ENCODE measurements at places on chromosomes 2 and 18. TPM values are rescaled to one million over a fixed set of nuclear protein-coding genes. Genes with fewer than 3 reads are reported as not detected.

HS6ST1 gene
- 13.3 TPM for total RNA-seq

SOCS6 gene
- total RNA-seq = 2.6 TPM

TUBB8B gene
- total RNA-seq = not detected

CFC1 gene
- not detected for total RNA-seq

SRD5A2 gene
- total RNA-seq = not detected

GRCh38 chr2:120561379-120562035 lies 174.2 kb upstream of the GLI2 start:
- H3K27ac ChIP-seq = no peak overlapping the region
- H3K27me3 ChIP-seq = no peaks in the 10 kb centered on the region
- no peak overlapping the region for H3K4me3 ChIP-seq
- no peaks in the 10 kb centered on the region for H3K36me3 ChIP-seq
- H3K4me1 ChIP-seq = no peaks in the 10 kb centered on the region
- DNase-seq = no peak

DNA sequence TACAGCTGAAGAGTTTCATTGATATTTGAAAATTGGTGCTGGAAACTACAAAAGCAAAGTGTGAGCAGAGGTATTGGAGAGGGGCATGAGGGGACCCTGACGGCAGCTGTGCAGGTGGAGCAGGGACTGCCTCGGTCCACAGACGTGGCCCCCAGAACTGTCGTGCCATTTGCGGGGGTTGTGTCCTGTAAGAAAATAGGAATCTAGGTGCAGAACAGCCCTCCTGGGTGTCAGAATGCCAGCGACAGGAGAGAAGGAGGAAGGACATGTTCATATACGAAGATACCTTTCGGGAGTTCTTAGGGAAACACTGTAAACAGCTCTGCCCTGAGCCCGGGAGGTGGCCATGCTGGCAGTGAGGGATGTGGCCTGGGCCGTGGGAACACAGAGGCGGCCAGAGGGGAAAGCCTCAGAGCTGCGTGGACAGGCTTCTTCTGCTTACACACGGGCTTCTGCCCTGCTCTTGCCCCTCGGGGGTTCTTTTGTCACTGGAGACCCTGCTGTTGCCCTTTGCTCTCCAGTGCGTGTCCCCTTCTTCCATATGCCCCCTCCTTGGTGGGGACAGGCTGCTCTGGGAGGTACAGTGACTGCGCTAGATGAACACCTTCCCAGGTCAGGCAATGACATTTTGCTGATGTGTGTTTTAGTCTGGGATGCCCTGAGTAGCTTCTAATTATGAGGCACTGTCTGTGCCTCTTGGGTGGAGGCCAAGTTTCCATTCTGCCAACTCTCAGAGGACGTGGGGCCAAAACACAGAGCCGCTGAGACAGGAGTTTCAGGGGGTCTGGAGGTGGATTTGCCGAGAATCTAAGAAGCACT lies 81.9 kb upstream of the TXNDC2 start:
- no peaks in the 10 kb centered on the region for H3K4me1 ChIP-seq
- no peak for DNase-seq
- no peaks in the 10 kb centered on the region for H3K36me3 ChIP-seq
- no peak overlapping the region for H3K4me3 ChIP-seq

DNA sequence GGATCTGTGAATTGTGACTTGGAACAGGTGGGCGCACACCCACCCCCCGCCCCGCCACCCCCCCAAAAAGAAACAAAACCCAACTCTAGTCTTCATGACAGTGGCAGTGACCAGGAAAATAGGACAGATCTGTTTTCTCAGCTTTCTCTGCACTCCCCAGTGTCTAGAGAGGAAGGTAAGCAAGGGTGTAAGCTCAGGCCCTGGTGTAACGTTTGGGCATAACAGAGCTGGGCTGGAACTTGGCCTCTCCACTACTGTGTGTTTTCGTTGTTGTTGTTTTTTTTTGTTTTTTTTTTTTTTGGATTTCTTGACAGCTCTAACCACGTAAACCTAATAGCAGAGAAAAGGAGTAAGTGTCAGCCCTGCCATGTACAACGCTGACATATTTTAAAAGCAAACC lies 1160.8 kb downstream of the DPP10 start:
- H3K4me3 ChIP-seq = no peak overlapping the region
- DNase-seq = no peak
- no peaks in the 10 kb centered on the region for H3K4me1 ChIP-seq
- H3K36me3 ChIP-seq = no peaks in the 10 kb centered on the region

- DNase-seq = no peak
- no peak overlapping the region for H3K27ac ChIP-seq
- H3K4me3 ChIP-seq = no peak overlapping the region
Measured at GRCh38 chr2:227626580-227627151, 9.4 kb downstream of the SCYGR4 start.

DNA sequence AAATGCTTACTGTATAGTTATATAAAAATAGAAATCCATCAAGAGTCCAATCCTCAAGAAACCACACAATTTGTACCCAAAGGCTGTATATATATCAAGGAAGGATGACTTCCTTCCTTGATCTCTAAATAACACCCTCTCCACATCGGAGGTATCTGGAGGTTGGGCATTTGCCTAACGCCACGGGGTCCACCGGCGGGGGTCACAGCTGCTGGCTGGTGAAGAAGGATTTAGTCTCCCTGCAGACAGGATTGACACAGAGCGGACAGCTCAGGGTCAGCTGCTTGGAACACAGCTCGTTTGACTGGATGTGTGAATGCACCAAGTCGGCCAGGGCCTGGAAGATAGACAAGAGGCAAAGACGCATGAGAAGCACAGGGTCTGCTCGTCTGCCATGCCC lies 36.0 kb downstream of the FECH start:
- peaks cover 23% of the 10 kb centered on the region for H3K36me3 ChIP-seq
- H3K4me3 ChIP-seq = no peak overlapping the region
- H3K27ac ChIP-seq = no peak overlapping the region

DNA sequence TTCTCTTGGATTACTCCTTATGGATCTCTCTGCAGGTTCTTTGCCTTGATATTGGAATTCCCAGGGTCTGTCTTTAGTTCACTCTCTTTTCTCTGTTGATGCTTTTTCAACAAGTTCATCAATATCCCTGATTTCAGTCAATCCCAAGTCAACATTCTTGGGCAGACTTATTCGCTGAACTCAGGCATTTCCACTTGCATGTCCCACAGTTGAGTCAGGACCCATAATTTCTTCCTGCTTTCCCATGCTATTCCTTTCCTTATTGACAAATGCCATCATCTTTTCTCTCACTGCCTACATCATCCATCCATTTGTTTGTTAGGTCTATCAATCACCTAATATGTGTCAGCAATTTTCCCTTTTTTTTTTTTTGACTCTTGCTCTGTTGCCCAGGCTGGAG lies 11.6 kb downstream of the GPD2 start:
- no peak overlapping the region for H3K27ac ChIP-seq
- no peaks in the 10 kb centered on the region for H3K4me1 ChIP-seq
- H3K4me3 ChIP-seq = no peak overlapping the region
- no peaks in the 10 kb centered on the region for H3K27me3 ChIP-seq
- no peak for DNase-seq
- no peaks in the 10 kb centered on the region for H3K36me3 ChIP-seq
